Keratinocyte (primary cell): ENCODE measurements at places on chromosomes 2 and 18. TPM values are rescaled to one million over a fixed set of nuclear protein-coding genes. Genes with fewer than 3 reads are reported as not detected.

GRCh38 chr2:84676295-84676694, 160.0 kb downstream of the DNAH6 start:
- H3K27me3 ChIP-seq = no peaks in the 10 kb centered on the region
- no peak overlapping the region for H3K4me3 ChIP-seq
- H3K36me3 ChIP-seq = no peaks in the 10 kb centered on the region
- no peaks in the 10 kb centered on the region for H3K4me1 ChIP-seq

DNA sequence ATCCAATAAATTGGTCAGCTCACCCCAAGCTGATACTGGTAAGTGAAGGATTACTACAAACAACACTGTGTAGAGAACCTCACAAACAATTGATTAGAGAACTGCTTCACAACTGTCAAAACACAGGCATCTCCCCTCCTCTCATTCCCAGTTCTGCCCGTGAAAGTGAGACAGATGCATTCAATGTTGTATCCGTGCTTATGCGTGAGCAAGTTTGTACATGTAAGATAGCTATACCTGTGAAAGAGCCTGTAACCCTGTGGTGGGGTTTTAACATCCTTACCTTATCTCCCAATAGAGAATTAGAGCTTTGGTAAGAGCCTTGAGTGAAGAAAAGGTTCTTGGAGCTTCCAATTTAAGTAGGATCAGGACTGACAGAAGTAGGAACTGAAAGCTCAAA, 9.1 kb downstream of the MARCHF4 start:
- peaks cover 19% of the 10 kb centered on the region for H3K4me1 ChIP-seq
- H3K27ac ChIP-seq = peak overlapping the region; percentile 66
- H3K27me3 ChIP-seq = no peaks in the 10 kb centered on the region
- DNase-seq = no peak

GRCh38 chr2:11398750-11399437, 54.5 kb upstream of the ROCK2 start:
- H3K27ac ChIP-seq = no peak overlapping the region
- H3K4me3 ChIP-seq = no peak overlapping the region
- H3K27me3 ChIP-seq = peaks cover 7% of the 10 kb centered on the region
- H3K4me1 ChIP-seq = no peaks in the 10 kb centered on the region
- no peaks in the 10 kb centered on the region for H3K36me3 ChIP-seq
- no peak for DNase-seq

- H3K27ac ChIP-seq = peak overlapping the region; percentile 95
- no peaks in the 10 kb centered on the region for H3K27me3 ChIP-seq
- H3K4me1 ChIP-seq = peaks cover 9% of the 10 kb centered on the region
- DNase-seq = no peak
Observed at GRCh38 chr18:21741562-21742314, 1.1 kb downstream of the MIB1 start.

GRCh38 chr2:88654714-88655113, 27.4 kb upstream of the EIF2AK3 start:
- no peak for DNase-seq
- H3K4me1 ChIP-seq = peaks cover 24% of the 10 kb centered on the region
- no peaks in the 10 kb centered on the region for H3K36me3 ChIP-seq
- no peaks in the 10 kb centered on the region for H3K27me3 ChIP-seq
- no peak overlapping the region for H3K4me3 ChIP-seq

DNA sequence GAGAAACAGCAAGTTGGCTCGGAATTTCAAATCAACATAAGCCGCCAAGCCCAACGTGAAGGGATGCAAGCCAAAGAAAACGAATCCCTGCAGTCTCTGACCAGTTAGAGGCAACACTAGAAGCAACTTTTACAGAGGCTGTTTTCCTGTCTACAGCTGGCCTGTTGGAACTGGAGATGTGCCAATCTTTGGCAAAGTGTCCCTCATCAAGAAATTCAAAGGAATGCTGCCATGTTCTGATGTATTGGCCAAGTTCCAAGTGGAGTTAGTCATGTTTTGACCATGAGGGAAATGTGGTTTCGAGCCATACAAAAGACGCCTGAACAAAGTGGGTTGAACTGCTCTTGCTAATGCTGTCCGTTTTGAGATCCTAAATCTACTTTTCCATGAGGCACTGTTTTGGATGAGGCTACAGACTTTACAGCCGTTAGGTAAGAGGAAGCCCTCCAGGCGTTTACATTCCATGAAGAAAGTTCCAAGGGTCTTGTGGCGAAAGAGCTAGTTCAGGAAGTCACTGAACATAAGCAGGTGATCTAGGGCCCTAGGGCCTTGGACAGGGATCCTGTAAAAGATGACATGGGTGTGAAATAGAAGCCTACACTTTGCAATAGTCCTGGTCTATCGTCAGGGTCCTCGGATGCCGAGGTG, 140.7 kb upstream of the PXDN start:
- H3K27me3 ChIP-seq = no peaks in the 10 kb centered on the region
- no peak for DNase-seq
- no peak overlapping the region for H3K4me3 ChIP-seq
- no peaks in the 10 kb centered on the region for H3K4me1 ChIP-seq
- H3K27ac ChIP-seq = no peak overlapping the region

DNA sequence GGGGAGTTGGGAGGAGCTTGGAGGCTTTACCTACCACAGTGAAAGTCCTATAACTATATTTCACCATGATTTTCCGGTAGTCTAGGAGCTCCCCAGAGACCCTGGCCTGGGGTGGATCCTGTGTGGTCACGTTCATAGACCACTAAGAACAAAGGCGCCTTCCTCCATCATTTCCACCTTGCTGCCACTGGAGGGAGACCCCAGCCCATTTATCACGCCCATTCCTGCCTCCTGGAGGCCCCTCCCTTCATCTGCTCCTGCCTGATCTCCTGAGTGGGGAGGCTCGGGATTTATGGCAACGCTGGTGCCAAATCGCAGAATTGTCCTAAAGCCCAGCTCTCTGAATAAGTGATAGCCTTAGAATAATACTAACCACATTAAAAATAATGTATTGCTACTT, 507.6 kb upstream of the SPHKAP start:
- no peaks in the 10 kb centered on the region for H3K4me1 ChIP-seq
- no peaks in the 10 kb centered on the region for H3K36me3 ChIP-seq

- H3K36me3 ChIP-seq = peaks cover 5% of the 10 kb centered on the region
- H3K4me3 ChIP-seq = no peak overlapping the region
- DNase-seq = no peak
- no peaks in the 10 kb centered on the region for H3K27me3 ChIP-seq
- H3K27ac ChIP-seq = no peak overlapping the region
- peaks cover 13% of the 10 kb centered on the region for H3K4me1 ChIP-seq
Observed at GRCh38 chr2:158542577-158542976, 85.8 kb downstream of the PKP4 start.

GRCh38 chr2:190202604-190203003, 117.0 kb downstream of the HIBCH start:
- no peaks in the 10 kb centered on the region for H3K27me3 ChIP-seq
- no peak for DNase-seq
- no peaks in the 10 kb centered on the region for H3K4me1 ChIP-seq
- H3K27ac ChIP-seq = no peak overlapping the region
- H3K36me3 ChIP-seq = peaks cover 1% of the 10 kb centered on the region

- H3K27ac ChIP-seq = no peak overlapping the region
- H3K4me3 ChIP-seq = no peak overlapping the region
- peaks cover 2% of the 10 kb centered on the region for H3K36me3 ChIP-seq
- no peak for DNase-seq
Observed at GRCh38 chr2:236579746-236580315, 10.2 kb downstream of the ACKR3 start.

DNA sequence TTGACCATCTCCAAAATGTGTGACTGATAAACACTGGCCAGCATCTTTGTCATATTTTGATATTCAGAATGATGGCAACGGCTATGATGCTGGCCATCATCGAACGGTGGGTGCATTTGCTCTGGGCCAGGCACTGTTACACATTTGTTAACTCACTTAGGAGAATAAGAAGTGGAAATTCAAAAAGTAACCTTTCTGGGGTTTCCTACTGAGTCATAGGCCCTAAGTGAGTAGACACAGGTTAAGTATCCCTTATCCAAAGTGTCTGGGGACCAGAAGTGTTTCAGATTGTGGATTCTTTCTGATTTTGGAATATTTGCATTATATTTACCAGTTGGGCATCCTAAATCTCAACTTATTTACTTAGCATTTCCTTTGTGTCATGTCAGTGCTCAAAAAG, 64.7 kb upstream of the TMEM87B start:
- H3K27me3 ChIP-seq = peaks cover 34% of the 10 kb centered on the region
- H3K4me1 ChIP-seq = no peaks in the 10 kb centered on the region
- H3K4me3 ChIP-seq = no peak overlapping the region
- H3K27ac ChIP-seq = no peak overlapping the region
- H3K36me3 ChIP-seq = no peaks in the 10 kb centered on the region

GRCh38 chr2:223998948-223999347, 40.1 kb downstream of the SERPINE2 start:
- no peaks in the 10 kb centered on the region for H3K27me3 ChIP-seq
- H3K4me1 ChIP-seq = peaks cover 12% of the 10 kb centered on the region
- H3K36me3 ChIP-seq = peaks cover 43% of the 10 kb centered on the region
- no peak overlapping the region for H3K4me3 ChIP-seq
- no peak for DNase-seq
- H3K27ac ChIP-seq = no peak overlapping the region

GRCh38 chr18:55488473-55488872, 99.5 kb downstream of the TCF4 start:
- H3K27me3 ChIP-seq = no peaks in the 10 kb centered on the region
- no peaks in the 10 kb centered on the region for H3K36me3 ChIP-seq
- DNase-seq = no peak
- H3K27ac ChIP-seq = no peak overlapping the region

DNA sequence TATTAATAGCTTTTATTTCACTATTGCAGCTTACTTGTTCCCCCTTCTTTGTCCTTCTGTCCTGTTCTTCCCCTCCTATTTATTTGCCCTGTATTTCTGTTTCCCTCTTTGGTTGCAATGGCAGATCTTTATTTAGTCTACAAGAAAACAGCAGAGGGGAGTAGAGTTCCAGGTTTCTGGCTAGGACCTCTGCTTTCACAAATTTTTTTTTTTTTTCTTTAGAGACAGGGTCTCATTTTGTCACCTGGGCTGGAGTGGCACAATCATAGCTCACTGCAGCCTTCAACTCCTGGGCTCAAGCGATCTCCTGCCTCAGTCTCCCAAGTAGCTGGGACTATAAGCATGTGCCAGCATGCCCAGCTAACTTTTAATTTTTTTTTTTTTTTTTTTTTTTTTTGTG, 188.1 kb upstream of the SPRED2 start:
- H3K4me3 ChIP-seq = no peak overlapping the region
- H3K27ac ChIP-seq = no peak overlapping the region
- no peak for DNase-seq
- no peaks in the 10 kb centered on the region for H3K4me1 ChIP-seq
- no peaks in the 10 kb centered on the region for H3K36me3 ChIP-seq

DNA sequence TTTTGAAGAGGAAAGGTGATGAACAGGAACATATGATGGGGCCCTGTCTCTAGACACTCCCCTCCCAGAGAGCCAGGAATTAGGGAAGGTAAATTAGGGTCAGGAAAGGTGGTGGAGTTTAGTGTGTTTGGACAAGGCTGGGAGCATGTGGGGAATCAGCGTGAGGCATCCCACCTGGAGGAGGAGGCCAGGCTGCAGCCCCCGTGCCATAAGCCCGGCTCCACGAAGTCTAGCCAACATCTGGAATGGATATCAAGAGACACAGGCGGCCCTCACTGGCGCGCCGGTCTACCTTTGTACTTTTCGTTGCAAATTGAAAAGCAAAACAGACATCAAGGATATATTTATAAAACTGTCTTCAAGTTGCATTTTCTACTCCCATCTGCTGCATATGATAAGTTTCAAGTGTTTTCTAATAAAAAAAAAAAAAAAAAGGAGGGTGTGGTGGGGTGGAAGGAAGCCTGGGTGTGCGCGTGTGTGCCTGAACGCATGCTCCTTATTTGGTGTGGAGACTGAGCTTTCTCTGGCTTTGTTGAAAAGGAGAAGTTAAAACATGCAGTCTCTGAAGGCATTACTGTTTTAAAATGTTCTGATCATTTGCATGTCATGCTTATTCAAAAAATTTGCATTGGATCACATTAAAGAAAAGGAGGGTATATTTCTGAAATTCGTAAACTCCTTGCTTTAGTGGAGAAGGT, 546.7 kb upstream of the ID2 start:
- no peak overlapping the region for H3K4me3 ChIP-seq
- no peaks in the 10 kb centered on the region for H3K4me1 ChIP-seq
- DNase-seq = no peak
- no peaks in the 10 kb centered on the region for H3K36me3 ChIP-seq
- H3K27me3 ChIP-seq = peaks cover 9% of the 10 kb centered on the region
- H3K27ac ChIP-seq = no peak overlapping the region

GRCh38 chr2:37857575-37858399, 67.3 kb upstream of the RMDN2 start:
- no peak overlapping the region for H3K27ac ChIP-seq
- H3K4me3 ChIP-seq = no peak overlapping the region

GRCh38 chr2:8983571-8983970, 19.9 kb downstream of the MBOAT2 start:
- H3K27me3 ChIP-seq = no peaks in the 10 kb centered on the region
- DNase-seq = no peak
- peaks cover 34% of the 10 kb centered on the region for H3K4me1 ChIP-seq
- no peaks in the 10 kb centered on the region for H3K36me3 ChIP-seq
- H3K4me3 ChIP-seq = no peak overlapping the region

DNA sequence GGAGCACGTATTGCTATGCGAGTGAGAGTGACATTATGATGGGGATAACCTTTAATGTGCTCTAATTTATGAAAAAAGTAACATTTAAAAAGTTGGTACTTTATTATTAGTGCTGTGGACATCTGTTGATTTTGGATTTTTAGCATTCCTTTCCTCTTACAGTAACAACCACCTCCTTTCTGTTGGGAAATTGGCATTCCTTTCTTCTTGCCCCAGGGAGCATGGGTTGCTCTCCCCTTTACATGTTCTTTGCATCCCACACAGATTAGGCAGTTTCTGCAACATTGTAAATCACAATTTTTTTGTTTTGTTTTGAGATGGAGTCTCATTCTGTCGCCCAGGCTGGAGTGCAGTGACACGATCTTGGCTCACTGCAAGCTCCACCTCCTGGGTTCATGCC, 300.2 kb downstream of the LPIN1 start:
- peaks cover 5% of the 10 kb centered on the region for H3K4me1 ChIP-seq
- no peak overlapping the region for H3K27ac ChIP-seq
- no peak for DNase-seq
- no peak overlapping the region for H3K4me3 ChIP-seq

- no peaks in the 10 kb centered on the region for H3K36me3 ChIP-seq
- no peaks in the 10 kb centered on the region for H3K27me3 ChIP-seq
- H3K4me1 ChIP-seq = no peaks in the 10 kb centered on the region
- peak; percentile 5 for DNase-seq
Observed at GRCh38 chr2:144414324-144414845, 105.5 kb downstream of the ZEB2 start.

- H3K4me3 ChIP-seq = no peak overlapping the region
- no peaks in the 10 kb centered on the region for H3K4me1 ChIP-seq
- no peaks in the 10 kb centered on the region for H3K27me3 ChIP-seq
- DNase-seq = no peak
- H3K36me3 ChIP-seq = no peaks in the 10 kb centered on the region
Observed at GRCh38 chr2:211045025-211045424, 488.6 kb downstream of the CPS1 start.

TGFA gene
- polyA plus RNA-seq = 26.6 to 71.8 TPM (median 51.7 TPM) in 3 replicates

ICA1L gene
- 1.1 to 2.2 TPM (median 1.8 TPM) in 3 replicates for polyA plus RNA-seq

UGT1A10 gene
- polyA plus RNA-seq = 1.8 to 2.4 TPM (median 2.0 TPM) in 3 replicates

ZNF2 gene
- 3.1 to 3.7 TPM (median 3.5 TPM) in 3 replicates for polyA plus RNA-seq

RAB27B gene
- 1.3 to 4.2 TPM (median 4.0 TPM) in 3 replicates for polyA plus RNA-seq

EMILIN1 gene
- polyA plus RNA-seq = 0.01 to 0.06 TPM (median 0.03 TPM) in 3 replicates

LDLRAD4 gene
- polyA plus RNA-seq = under 0.01 to 0.04 TPM in 2 of 3 replicates, not detected in the other

LIMS3 gene
- polyA plus RNA-seq = 0.05 TPM in 1 of 3 replicates, not detected in the others

CTAGE1 gene
- not detected in 3 replicates for polyA plus RNA-seq

RAB6D gene
- 0.04 to 0.06 TPM (median 0.05 TPM) in 3 replicates for polyA plus RNA-seq

OTOS gene
- polyA plus RNA-seq = not detected in 3 replicates

SERPINB2 gene
- polyA plus RNA-seq = 555 to 1,052 TPM (median 733 TPM) in 3 replicates

PCBP1 gene
- polyA plus RNA-seq = 65.9 to 151 TPM (median 86.8 TPM) in 3 replicates

ARPC2 gene
- 945 to 1,145 TPM (median 1,121 TPM) in 3 replicates for polyA plus RNA-seq

NLRC4 gene
- polyA plus RNA-seq = not detected in 3 replicates

PTCD3 gene
- 42.3 to 93.1 TPM (median 59.3 TPM) in 3 replicates for polyA plus RNA-seq
